ENCODE measurements at places on chromosomes 7 and 10.
A peak's percentile ranks its signal among the peaks of the same experiment; 100 is the strongest.

GRCh38 chr7:25496476-25497368 lies 268.4 kb upstream of the NPVF start:
- peak; percentile 14 for DNase-seq

DNA sequence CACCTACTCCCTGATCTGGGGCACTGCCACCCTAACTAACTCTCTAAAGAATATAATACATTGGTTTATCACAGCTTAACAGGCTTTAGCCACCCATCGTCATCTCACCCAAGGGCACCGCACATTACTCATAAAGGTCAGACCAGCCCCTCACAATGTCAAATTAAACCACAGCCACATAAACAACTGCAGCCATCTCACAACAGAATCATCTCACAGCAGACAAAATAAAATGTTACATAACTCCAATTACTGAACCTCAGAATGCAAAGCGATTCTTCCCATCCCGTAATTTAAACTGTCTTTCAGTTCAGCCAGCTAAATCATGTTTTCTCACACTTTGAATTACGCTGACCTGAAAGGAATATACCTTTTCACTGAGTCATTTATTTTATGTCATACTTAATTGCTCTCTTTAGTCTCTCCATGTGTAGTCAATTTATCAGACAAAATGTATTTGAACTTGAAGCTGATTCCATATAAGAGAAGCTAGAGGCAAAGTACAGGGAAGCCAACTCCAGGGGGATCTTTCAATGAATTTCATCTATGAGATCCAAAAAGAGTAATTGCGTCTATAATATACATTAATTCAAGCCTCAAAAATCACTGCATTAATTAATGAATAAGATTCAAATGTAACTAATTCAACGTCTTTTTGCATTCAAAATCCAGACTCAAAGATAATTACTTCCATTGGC lies 96.9 kb upstream of the NEBL start:
- no peak for DNase-seq

DNA sequence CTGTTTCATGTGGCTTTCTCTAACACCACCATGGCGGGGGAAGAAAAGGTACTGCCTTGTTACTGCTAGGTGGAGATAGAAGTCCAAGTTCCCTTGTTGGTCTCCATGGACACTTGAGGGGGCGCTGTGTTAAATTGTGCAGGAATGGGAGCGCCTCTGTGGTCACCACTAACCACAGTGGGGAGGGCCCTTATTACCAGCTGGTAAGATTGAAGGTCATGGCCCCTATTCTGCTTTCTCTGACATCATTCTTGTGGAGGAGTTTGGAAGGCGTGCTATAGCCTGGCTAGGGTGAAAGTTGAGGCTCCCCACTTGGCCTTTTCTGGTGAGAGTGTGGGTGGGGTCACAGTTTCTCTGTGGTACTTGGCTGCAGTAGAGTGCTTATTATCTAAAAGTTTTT lies 14.9 kb upstream of the MXI1 start:
- DNase-seq: peak; percentile 12

GRCh38 chr10:120105001-120105400 lies 212.5 kb downstream of the SEC23IP start:
- DNase-seq: no peak

DNA sequence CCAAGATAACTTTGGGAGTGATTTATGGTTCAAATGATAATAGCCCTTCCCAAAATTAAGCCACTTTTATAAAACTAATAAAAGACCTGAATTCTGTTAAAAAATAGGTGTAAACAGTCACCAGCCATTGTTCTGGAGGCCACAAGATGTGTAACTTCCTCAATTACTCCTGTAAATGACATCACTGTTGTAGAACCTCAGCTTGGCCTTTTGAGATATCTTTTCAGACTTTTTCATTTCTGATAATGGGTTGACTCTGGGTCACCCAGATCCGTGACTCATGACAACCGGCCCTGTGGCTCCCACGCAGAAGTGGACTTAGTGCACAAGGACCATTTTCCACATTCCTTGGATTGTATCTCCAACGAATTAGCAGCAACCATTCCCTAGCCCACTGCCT lies 106.6 kb downstream of the DKK1 start:
- no peak for DNase-seq

DNA sequence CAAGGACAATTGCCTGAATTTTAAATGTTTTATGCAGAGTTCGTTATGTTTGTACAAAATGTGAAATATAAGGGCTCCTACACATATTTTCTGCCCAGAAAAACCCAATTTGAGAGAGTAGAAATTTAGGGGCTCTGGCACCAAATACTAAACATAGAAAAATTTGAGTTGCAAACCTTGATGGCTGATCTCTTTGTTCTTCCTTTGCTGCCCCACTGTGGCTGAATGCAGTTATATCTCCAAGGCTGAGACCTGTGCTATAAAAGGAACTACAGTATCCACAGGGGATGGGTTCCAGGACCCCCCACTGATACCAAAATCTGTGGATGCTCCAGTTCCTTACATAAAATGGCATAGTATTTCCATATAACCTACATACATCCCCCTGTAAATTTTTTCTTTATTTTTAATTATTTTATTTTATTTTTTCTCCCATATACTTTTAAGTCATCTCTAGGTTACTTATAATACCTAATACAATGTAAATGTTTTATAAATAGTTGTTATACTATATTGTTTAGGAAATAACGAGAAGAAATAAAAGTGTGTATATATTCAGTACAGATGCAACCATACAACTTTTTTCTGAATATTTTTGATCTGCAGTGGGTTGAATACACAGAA lies 22.5 kb downstream of the CFAP43 start:
- peak; percentile 59 for DNase-seq

DNA sequence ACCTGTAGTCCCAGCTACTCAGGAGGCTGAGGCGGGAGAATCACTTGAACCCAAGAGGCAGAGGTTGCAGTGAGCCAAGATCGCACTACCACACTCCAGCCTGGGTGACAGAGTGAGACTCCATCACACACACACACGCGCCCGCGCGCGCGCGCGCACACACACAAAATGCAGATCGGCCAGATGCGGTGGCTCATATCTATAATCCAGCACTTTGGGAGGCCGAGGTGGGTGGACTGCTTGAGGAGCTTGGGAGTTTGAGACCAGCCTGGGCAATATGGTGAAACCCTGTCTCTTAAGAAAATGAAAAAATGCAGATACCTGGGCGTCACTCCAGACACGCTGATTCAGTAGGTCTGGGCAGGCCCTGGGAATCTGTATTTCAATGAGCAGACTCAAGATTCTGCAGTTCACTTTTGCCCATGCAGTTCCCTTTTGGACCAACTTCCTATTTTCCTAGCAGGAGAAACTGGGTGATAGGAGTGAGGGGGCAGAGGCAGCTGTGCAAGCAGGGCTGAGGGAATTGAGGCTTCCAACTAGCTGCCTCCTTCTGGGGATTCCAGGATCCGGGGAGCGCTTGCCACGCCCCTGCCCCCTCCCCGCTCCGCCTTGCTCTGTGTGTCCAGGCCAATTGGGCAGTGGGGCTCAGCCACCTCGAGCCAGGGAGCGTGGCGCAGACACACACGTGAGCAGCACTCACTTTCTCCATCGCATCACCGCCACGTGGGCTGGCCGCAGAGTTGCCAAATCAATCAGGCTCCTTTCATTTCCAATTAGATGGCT lies 173.6 kb downstream of the SH3PXD2A start:
- DNase-seq: no peak

GRCh38 chr7:45036317-45036716 lies 36.3 kb downstream of the CCM2 start:
- DNase-seq: no peak

- DNase-seq: no peak
Observed at GRCh38 chr10:3813986-3814837, 29.2 kb upstream of the KLF6 start.

GRCh38 chr7:73822319-73823173 lies 8.2 kb upstream of the CLDN4 start:
- no peak for DNase-seq

- no peak for DNase-seq
Observed at GRCh38 chr7:33774762-33775523, 130.4 kb upstream of the BMPER start.

- no peak for DNase-seq
Observed at GRCh38 chr10:5234106-5234860, 37.6 kb downstream of the AKR1C4 start.

GRCh38 chr10:21514818-21515351 lies 10.6 kb downstream of the SKIDA1 start:
- DNase-seq: no peak

DNA sequence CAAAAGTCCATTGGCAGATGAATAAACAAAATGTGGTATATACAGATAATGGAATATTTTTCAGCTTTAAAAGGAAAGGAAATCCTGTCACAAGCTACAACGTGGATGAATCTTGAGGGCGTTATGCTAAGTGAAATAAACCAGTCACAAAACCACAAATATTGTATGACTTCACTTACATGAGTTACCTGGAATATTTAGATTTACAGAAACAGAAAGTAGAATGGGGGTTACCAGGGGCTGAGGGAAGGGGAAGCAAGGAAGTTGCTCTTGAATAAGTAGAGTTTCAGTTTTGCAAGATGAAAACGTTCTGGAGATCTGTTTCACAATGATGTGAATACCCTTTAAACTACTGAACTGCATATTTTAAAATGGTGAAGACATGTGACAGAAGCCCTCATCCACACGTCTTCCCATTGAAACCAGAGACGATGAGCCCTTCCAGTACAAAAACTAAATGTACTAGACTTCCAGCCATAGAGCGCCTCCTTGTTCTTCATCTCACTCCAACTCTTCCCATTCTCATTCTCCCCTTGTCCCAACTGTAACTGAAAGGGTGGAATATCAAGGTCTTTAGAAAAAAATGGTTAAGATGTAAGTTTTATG lies 62.4 kb downstream of the MICU1 start:
- no peak for DNase-seq

DNA sequence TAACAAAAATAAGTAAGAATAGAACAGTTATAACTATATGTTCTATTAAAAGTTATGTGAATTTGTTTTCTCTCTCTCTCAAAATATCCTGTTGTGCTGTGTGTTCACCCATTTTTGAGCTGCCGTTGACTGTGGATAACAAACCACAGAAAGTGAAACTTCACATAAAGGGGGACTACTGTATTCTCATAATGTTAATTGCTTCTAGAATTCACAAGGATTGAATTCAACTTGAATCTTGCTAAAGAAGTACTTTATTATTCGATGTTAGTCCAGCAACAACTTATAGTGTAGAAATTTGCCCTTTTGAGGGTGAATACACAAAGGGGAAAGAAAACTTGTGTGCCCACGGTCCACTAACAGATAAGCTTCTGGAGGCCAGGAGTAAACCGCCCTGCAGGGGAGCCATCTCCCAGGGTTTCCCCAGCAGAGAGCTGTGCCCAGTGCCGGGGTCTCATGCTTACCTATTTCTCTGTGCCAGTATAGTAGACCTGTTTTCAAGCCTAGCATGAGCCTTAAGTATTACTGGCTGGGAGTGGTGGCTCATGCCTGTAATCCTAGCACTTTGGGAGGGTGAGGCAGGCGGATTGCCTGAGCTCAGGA lies 87.1 kb downstream of the KAT6B start:
- DNase-seq: no peak

DNA sequence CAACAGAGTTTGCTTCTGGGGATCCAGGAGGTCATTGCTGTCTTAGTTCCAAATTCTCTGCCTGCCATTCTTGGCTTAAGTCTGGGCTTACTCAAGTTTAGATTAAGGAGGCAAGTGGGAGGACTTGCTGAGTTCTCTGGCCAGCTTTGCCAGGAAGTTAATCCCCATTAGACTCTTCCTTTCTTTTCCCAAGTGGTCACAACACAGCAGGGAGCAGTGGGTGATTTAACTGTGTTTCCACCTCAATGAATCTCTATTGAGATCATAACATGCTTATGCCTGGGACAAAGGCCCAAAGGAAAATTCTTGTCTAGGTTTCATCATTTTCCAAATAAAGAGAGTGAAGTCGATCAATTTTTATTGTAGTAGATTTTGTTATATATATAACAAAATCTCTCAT lies 1159.6 kb downstream of the SORCS3 start:
- DNase-seq: no peak

DNA sequence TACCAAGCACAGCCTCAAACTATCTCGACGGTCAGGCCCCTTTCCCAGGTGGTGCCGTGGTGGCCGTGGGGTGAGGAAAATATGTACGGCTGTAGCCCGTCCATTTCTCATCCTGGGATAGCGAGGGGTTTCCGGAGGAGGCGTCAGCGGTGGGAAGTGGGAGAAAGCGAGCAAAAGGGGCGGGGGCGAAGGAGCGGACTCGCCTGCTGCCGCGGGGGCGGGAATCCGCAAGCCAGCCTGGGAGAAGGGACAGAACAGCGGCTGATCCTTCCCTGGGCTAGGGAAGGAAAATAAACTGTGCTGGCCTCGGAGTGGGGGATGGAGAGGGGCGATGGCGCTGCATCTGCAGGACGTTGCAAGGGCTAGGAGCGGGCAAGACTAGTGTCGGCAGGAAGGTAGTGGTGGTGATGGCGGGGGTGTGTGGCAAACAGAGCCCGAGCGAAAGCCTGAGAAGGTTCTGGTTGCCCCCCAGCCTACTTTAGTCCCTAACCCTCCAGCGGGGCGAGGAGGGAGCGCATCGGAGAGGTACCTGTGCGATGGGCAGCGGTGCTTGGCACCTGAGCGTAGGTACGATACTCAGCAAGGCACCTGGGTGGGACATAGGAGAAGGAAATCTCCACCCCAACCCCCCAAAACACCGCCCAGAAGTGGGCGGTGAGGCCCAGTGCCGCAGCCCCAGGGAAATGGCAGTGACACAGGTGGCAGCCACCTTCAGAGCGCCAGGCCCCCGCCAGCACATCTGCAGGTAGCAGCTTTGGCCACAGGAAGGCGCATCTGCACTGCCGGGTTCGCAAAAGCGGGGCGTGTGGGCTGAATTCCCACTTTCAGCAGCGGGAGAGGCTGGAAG lies 49.9 kb upstream of the STEAP1B start:
- DNase-seq: peak; percentile 19

DNA sequence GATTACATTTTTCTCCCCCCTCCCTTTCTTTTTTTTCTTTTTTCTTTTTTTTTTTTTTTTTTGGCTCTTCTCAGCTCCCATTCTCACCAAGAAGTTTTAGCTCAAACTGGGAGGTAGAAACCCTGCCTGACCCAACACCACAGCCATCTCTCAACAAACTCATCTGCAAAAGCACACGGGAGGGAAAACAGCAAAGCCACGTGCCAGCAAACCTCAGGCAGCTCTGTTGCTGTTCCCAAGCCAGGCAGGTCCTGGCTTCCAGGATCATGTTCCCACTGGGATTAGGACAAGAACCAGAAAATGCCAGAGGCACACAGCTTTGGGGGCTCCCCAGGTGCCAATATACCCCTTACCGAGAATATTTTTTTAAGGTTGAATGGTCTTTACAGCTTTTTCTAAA lies 56.7 kb downstream of the ITIH5 start:
- DNase-seq: no peak

- no peak for DNase-seq
Observed at GRCh38 chr7:79221211-79221610, 232.3 kb downstream of the MAGI2 start.

- no peak for DNase-seq
Observed at GRCh38 chr7:109834851-109835250, 1256.1 kb upstream of the LRRN3 start.

GRCh38 chr7:114155116-114156110 lies 236.6 kb upstream of the PPP1R3A start:
- no peak for DNase-seq

DNA sequence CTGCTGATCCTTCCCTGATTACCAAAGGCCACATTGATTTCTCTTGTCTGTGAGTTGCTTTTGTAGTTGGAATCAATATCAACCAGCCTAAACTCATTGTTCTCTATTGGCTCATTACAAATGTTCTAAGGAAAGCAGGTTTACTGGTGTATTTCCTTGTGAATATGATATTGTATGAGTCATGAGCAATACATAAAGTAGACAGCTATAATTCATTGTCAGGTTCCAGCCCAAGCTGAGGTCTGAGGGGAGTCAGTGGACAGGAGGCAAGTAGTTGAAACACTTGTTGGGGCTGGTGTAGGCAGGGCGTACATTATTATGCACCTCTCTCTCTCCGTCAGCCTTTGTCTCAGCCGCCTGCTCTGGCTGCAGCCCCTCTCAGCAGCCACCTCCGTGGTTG lies 451.7 kb downstream of the IPMK start:
- no peak for DNase-seq

Measured in CD4-positive, alpha-beta T cell treated with Interleukin-6 for 4 hours (primary cell).